ENCODE measurements at places on chromosomes 3 and 15.

GRCh38 chr3:186986816-186987215 is 56.5 kb downstream of the ST6GAL1 start:
- DNase-seq, result no peak

GRCh38 chr3:112744825-112745566 is 101.7 kb downstream of the CD200R1L start:
- no peak for DNase-seq

GRCh38 chr3:146969356-146969755 is 364.2 kb upstream of the PLSCR5 start:
- no peak for DNase-seq

DNA sequence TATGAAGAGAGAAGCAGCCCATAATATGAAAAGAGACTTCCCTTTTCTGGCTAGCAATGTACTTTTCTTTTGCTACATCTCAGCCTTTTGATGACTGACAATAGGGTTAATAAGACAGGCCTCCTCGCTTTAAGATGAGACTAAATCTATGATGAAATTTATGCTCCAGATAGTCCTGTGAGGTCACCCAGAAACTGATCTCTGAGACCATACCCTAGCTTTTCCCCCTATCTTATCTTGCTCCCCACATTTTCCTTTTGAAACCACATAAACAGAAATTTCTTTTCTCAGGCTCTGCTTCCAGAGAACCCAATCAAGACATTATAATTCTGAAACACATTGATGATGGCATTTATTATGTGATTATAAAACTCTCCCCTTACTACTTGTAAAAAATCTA is 168.8 kb upstream of the CADM2 start:
- no peak for DNase-seq

- no peak for DNase-seq
These were observed 140.2 kb downstream of the FOXP1 start for GRCh38 chr3:71443332-71443731.

DNA sequence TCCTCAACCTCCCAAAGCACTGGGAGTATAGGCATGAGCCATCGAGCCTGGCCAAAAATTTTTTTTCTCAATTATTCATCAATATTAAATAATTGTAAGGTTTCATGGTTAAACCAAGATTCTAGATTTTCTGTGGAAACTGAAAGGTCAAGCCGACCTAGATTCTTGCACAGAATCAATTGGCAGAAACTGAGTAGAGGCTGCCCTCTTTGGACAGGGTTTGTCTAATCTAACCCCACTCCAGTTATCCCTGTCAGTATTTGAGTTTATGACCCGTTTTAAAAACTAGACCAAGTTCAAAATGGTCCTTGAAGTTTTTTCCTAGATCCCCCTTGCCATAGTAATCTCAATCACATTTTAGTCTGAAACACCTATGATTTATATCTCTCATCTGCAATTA is 8.6 kb upstream of the ADAM10 start:
- no peak for DNase-seq

GRCh38 chr15:93835344-93835743 is 396.0 kb upstream of the MCTP2 start:
- no peak for DNase-seq

- DNase-seq, result no peak
These were observed 25.3 kb downstream of the PLD1 start for GRCh38 chr3:171784937-171785336.

DNA sequence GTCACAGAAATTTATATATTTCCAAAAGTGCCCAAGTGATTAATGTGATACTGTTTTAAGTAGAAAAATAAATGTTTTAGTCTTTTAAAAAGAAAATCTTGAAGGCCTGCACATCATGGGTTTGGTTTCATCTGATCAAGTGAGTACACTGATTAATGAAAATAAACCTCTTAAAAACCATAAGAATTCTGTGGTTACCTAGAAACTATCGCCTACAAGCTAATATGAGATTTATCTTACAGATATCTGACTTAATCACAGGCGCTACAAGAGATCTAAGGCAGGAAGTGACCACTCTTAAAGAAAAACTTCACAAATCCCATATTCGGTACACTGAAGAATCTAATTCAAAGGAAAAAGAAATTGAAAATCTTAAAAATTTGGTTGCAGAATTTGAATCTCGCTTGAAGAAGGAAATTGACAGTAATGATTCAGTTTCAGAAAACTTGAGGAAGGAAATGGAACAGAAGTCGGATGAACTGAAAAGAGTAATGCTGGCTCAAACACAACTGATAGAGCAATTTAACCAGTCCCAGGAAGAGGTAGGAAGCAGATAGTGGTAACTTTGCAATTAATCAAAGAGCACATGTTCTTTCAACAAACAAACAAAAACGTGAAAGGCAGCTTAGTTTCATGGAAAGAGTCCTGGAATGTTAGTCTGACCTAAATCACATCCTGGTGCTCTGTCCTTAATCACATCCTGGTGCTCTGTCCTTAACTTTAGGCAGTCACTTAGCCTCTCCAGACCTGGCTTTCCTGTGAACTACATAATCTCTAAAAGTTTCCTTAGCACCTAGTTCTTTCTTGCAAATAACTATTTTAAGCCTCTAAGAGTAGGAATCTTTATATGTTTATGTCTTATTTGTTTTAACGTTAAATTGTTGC is 131.8 kb downstream of the CCNL1 start:
- DNase-seq, result no peak

DNA sequence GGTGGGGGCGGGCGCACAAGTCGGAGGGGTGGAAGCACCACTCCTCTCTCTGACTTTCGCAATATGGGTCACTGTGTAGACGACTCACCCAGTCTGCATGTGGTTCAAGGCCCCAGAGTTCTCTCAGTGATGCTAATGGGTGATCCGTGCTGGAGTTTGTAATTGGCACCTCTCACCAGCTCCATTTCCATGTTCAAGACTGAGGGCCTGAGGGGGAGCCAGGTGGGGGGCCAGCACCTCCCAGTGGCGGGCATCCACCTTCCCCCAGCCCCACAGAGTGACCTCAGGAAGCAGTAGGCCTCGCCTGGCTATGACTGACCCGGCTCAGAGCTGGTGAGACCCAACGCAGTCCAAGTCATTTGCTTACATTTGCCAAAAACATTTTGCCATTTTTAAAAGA is 230.0 kb upstream of the ST8SIA2 start:
- DNase-seq, result no peak

- no peak for DNase-seq
These were observed 30.5 kb upstream of the GALNT15 start for GRCh38 chr3:16143861-16144447.

GRCh38 chr3:28278918-28279317 is 37.5 kb downstream of the CMC1 start:
- no peak for DNase-seq

- DNase-seq, result no peak
These were observed 389.4 kb downstream of the DIPK2A start for GRCh38 chr3:144361002-144361401.

DNA sequence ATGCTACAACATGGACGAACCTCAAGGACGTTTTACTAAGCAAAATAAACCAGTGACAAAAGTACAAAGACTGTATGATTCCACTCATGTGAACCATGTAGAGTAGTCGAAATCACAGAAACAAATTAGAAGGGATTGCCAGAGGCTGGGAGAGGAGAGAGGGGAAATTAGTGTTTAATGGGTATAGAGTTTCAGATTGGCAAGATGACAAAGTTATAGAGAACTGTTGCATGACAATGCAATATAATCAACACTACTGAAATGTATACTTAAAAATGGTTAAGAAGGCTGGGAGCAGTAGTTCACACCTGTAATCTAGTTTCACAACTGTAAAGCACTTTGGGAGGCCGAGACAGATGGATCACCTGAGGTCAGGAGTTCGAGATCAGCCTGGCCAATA is 36.9 kb downstream of the PLS1 start:
- no peak for DNase-seq

- DNase-seq, result no peak
These were observed 87.3 kb downstream of the SMAD6 start for GRCh38 chr15:66789029-66790025.
